Islet precursor cell (in vitro differentiated cells): ENCODE measurements at places on chromosomes 11 and 22.

GRCh38 chr11:86396396-86396795, 21.7 kb downstream of the CCDC81 start:
- DNase-seq: no peak

GRCh38 chr11:77814848-77815247, 5.7 kb downstream of the RSF1 start:
- no peak for DNase-seq

DNA sequence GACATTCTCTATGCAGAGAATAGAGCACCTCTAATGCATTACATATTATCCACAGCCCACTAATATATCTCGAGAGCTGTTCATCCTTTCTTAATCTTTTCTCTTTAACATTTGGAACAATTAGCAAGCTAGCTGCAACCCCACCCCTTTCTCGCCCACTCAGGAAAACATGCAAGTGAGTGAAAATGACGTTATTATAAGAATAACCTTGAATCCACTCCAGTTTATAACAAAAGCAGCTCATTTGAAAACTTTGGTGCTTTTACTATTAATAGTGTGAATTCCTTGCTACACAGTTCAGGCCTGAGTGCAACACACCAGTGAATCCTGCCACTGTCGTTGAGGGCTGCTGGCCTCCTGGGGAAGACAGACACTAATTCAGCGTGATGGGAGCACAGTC, 63.3 kb upstream of the BMAL1 start:
- DNase-seq: no peak

DNA sequence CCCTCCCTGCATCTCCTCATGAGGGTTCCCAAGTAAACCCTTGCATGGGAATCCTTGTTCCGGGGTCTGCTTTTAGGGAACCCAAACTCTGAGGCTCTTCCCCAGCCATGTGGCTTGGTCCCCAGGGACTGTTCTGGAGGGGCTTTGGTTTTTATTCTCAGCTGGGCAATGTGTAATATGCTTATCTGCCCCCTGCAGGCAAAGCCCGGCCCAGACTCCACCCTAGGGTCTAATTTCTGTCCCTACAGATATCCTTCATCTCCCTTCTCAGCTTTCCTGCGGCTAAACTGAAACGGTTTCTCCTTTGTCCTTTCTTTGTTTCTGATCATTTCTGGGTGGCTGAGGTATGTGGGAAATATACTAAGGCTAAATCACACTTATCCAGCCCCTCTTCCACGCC, 37.1 kb downstream of the TST start:
- peak; percentile 24 for DNase-seq

DNA sequence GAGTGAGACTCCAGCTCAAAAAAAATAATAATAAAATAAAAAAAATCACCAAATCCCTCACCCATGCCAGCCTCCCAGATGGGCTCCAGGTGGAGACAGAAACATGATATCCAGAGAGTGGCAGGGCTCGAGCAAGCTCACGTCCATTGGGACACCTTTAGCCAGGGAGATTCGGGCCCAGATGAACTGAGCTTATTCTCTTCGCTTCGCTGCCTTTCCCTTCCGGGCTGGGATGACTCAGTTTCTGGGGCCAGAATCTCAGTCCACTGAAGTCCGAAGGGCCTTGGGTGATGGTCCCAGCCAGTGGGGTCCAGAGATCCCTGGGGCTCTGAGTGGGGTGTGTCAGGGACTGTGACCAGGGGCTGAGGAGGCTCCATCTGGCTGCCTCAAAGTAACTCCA, 23.0 kb upstream of the MYEOV start:
- DNase-seq: no peak

DNA sequence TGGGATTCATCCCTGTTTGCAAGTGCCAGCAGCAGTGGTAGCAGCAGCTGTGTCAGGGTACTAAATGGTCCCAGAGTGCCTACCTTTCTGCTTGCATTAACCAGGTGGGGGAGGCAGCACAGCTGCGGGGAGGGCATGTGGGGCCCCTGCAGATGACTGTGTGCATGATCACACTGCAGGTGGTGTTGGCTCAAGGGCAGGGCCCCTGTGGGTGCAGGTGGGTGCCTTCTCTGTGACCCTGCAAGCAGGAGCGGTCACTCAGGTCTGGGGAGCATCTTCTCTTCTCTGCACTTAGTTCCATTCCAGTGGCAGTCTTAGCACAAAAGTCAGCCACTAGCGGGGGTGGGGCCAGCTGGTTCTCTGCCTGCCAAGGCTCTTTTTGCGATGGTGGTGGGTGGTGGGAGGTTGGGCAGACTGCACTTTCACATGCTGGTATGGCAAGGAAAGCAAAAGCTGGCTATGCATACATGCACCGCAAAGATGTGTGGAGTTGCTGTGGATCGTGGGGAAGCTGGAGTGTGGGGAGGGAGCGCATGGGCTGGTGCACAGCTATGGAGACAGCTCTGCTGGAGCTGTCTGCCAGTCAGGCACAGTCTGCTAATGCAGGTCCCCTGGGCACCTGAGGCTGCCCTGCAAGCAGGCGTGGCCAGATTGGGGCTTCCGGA, 157.1 kb downstream of the DYNC2H1 start:
- no peak for DNase-seq

- DNase-seq: no peak
Measured at GRCh38 chr11:121109916-121110586, 9.0 kb downstream of the TECTA start.

- no peak for DNase-seq
Measured at GRCh38 chr11:35318977-35319925, 100.1 kb downstream of the SLC1A2 start.

DNA sequence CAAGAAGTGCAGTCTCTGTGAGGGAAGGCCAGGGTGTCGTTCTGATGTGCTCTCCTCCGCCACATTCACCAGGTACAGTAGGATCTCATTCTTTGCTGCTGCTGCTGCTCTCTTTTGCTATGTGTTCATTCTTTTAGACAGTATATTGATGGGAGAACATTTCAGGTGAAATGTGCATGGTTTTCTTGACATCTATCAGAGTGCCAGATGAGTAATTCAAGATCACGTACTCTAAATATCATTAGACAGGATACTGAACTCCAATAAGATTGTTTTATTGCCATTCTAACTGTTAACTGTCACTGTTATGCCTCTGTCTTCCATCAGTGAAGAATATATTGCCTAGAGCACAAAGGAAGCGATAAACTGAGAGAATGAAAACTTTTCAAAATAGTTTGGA, 771.0 kb upstream of the ARHGAP42 start:
- no peak for DNase-seq

DNA sequence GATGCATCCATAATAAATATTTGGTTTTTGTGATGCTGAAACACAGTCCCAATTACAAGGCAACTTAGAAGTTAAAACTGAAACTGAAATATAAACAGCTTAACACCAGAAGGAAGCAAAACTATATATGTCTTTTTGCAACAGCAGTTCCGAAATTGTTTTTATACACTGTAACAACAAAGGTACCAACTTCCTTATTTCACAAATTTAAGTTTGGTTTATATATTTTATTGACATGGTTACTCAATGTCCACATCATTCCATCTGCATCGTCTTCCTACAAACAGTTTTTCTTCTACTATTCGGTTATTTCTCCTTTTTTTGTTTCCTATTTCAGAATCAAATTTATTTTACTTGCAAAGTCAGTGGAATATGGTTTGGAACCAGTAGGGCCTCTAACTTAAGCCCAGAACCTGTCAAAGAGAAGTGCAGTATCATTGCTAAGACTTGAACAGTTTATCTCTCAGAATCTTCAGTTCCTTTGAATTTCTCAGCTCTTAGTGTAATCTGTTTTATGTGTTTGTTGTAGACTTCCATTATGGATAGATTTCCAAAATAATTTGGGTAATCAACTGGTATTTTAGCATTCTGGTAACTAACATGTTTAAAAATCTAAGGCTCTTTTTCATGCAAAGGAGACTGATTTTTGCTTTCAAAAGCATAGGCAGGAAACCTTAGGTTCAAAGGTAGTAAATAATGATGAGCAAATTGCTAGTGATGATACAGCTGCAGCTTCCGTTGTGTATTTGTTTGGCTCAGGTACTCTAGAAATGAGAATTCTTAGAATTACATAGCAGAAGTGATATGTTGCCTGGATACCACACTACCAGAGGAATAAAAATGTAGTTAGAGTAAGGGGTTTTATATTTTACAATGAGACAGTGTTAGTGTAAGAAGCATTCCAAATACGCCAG, 8.2 kb upstream of the HSPA8 start:
- no peak for DNase-seq

GRCh38 chr11:3169255-3170043, 4.3 kb upstream of the OSBPL5 start:
- DNase-seq: peak; percentile 86

DNA sequence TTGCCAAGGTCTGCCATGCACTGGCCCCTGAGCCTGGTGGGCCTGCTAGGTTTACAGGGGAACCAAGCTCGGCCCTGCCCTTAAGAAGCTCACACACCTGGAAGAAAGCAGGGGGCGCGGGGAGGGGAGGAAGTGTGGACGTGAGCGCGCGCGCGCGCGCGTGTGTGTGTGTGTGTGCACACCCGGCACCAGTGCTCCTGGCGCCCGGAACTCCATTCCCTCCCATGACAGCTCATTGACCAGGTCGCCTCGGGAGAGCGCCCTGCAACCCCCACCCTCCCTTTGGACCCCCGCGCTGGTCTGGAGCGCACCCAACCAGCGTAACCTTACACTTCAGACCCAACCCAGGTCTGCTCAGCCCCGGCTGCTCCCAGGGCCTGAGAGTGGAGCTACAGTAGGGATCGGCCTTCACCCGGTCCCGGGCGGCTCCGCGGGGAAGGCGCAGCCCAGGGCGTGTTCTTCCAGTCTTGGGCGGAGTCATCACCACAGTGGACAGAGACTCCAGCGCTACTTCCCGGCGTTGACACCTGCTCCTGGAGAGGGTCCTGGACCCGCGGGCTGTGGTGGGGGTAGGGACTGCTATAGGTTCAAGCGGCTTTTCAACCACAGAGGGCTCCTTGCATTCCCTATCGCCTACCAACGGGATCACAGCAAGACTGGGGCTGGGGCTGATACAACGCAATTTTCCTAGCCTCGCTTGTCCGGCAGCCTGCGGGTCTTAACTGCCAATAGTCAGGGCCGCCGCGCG, 1.5 kb downstream of the GALNT18 start:
- peak; percentile 81 for DNase-seq

DNA sequence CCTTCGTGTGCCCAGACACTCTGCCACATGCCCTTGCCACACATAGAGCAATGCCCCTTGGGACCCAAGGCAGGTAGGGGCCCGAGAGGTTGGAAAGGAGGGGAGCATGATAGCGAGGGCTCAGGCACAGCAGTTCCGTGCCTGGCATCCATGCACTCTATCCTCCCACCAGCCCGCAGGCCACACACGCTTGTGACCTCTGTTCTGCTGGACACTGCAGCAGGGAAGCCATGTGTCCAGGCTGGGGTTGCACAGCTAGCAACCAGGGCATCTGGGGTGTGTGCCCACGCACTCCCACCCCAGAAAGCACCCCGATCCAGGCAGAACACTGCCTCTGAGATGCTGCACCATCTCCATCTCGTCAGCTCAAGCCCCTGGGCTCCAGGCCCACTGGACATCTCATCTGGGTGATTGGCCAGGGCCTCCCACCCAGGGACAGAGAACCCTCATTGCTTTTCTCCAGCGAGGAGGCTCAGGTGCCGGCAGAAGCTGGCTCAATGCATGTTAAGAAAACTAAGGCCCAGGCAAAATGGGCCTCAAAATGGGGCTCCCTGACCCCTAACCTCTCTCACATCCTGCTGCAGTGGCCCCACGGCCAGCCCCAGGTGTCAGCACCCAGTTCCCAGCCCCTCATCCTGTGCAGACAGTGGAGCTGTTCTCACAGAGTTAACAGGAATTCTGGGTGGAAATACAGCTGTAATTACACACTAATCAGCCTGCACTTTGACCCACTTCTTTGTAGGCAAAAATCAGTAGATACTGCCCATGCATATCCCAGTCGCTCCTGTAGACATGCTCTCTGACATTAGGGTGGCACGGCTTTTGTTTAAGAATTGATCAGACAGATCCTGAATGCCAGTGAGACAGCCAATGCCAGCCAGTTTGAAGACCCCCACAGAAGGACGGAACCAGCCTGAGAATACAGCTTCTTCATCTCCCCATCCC, 173.9 kb upstream of the B3GAT1 start:
- DNase-seq: peak; percentile 20

DNA sequence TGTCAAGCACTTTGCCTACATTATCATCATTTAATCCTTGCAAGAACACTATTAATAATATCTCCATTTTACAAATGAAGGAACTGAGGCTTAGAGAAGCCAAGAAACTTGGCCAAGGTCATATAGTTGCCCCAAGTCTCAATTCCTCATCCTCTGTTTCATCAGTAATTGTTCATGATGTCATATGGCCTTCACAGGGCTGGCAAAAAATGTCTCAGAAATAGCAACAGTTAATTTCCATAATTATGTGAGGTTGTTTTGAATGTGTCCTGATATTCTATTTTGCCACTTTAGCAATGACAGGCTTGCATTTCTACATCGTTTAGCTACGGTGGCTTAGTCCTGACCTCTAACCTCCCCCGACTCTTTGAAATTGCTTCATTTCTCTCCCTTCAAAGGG, 20.6 kb upstream of the TRIM44 start:
- no peak for DNase-seq
